Mesenchymal stem cell (in vitro differentiated cells and primary cell): ENCODE measurements at places on chromosomes 1 and 21.

DNA sequence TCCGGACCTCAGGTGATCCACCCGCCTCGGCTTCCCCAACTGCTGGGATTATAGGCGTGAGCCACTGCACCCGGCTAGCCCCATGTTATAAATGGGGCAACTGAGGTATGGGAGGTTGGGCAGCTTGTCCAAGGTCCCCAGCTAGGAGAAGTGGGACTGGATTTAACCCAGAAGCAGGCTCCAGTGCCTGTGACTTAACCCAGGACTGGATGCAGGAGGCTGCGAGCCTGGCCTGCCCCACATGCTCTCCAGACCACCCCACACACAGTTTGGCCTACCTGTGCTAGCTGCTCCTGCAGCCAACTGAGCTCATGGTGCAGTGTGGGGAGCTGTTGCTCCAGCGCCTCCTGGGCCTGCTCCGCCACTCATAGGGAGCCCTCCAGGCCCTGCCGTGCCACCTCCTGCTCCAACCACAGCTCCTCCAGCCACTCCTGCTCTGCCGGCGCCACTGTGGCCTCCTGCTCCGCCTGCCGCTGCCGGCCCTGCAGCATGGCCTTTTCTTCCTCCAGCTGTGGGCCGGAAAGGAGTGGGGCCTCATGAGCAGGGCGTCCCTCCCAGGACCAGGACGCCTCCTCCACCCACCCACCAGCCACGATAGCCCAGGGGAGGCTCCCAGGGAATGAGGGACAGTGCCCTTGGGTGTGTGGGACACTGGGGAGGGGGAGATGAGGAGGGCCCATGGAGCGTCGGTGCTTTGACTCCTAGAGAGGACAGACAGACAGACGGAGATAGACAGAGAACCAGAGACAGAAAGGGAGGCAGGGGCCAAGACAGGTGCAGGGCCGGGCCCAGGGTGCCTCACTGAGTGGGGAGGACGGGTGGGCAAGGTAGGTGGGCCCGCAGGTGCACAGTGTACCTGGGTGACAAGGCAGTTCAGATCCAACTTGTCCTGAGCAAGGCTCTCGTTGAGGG is 12.4 kb upstream of the NBPF1 start:
- DNase-seq: no peak

GRCh38 chr1:21630571-21631343 is 38.4 kb downstream of the RAP1GAP start:
- DNase-seq: no peak

GRCh38 chr1:165539908-165540307 is 3.9 kb upstream of the LRRC52 start:
- no peak for DNase-seq

- DNase-seq: peak; percentile 25
Measured at GRCh38 chr1:193730017-193730416, 543.6 kb upstream of the B3GALT2 start.

- DNase-seq: peak; percentile 75
Measured at GRCh38 chr1:240575981-240576662, 35.8 kb downstream of the GREM2 start.

- no peak for DNase-seq
Measured at GRCh38 chr1:172476218-172476811, 32.4 kb upstream of the PIGC start.

GRCh38 chr1:26159743-26160039 is 812 bp downstream of the FAM110D start:
- no peak for DNase-seq

DNA sequence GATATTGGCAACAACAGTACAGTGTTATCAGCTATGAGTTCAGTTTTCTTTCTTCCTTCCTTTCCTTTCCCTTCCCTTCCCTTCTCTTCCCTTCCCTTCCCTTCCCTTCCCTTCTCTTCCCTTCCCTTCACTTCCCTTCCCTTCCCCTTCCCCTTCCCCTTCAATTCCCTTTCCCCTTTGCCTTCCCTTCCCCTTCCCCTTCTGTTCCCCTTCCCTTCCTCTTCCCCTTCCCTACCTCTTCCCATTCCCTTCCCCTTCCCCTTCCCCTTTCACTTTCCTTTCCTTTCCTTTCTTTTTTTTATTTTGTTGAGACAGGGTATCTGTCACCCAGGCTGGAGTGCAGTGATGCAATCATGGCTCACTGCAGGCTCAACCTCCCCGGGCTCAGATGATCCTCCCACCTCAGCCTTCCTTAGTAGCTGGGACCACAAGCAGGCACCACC is 72.3 kb upstream of the CAPZB start:
- DNase-seq: peak; percentile 22

DNA sequence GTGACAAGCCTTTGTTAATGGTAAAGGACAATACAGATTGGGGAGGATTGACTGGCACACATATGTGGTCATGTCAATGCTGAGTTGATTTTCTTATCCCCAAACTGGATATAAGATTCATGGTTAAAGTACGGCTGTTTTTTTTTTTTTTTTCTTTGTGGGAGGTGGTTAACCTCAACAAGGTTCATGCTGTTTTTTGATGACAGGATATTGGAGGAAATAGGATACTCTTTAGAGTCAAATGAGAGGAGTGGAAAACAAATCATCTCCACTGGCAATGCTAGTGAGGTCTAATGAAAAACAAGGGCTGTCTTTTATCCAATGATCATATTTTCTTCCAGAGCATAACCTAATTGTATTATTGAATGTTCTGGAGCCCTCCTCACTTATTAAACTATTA is 140.2 kb downstream of the FAM78B start:
- DNase-seq: no peak

DNA sequence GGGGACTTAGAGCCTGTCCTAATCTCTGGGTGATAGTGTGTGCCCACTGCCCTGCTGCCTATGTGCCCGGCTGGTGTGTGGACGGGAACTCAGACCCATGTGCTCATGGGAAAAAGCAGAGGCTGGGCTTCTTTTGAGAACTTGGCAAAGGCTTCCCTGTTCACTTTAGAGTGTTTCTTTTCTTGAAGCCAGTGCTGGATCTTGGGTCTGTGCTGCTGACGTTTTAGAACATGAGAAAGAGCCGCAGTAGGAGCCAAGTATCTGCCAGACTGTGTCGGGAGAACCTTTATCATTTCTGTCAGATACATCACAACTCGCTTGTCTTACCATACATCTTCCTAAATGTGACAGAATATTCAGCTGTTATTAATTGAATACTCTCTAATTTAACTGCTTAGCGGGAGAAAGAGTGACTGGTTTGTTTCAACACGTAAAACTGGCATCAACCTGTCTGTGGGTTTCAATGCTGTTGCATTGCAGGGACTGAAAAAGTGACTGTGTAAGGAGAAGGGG is 195.2 kb downstream of the PBX1 start:
- DNase-seq: no peak

- DNase-seq: no peak
Measured at GRCh38 chr21:22842875-22843274, 1844.7 kb downstream of the NCAM2 start.

GRCh38 chr1:183073320-183073719 is 50.1 kb downstream of the LAMC1 start:
- no peak for DNase-seq

- DNase-seq: no peak
Measured at GRCh38 chr1:52461821-52462220, 57.4 kb downstream of the PRPF38A start.

DNA sequence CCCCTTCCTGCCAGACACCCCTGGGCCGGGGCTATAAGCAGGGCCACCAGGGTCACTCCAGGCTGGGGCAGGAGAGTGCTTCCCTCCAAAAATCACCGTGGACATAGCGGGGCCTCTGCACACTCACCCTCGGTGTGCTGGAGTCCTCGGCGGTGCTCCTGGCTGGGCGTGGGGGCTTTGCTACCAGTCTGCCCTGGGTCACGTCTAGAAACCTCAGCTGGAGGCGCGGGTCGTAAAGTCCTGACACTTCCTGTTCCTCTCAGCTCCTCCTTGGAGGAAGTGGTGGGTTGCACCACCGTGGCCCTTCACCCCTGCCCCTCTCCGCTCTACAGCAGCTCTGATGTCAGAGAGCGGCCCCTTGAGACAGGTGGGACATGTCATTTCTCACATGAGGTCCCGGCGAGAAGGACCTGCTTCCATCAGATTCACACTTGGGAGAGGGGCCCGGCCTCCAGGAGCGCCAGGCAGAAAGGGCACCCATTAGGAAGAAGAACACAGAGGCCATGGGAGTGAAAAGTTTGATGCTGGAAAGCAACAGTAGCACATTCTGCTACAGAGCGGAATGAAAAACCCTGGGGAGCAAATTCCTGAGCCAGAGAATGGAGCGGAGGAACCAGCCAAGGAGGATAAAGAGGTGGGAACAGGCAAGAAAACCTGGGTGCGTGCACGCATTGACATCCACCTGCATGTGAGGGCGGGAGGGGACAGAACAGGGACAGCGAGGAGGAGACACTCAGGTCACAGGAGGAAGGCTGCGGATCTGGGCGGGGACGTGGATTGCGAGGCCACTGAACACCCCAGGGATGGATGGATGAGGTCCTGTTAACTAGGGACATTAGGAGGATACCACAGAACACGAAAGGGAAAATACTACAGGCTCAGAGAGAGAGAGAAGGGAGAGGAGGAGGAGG is at the start of gene ITGB2:
ITGB2 (minus strand) TSS at position 206 of the 911 bp plus-strand sequence. CDS start 10,117 bp downstream, outside the sequence.
- no peak for DNase-seq

DNA sequence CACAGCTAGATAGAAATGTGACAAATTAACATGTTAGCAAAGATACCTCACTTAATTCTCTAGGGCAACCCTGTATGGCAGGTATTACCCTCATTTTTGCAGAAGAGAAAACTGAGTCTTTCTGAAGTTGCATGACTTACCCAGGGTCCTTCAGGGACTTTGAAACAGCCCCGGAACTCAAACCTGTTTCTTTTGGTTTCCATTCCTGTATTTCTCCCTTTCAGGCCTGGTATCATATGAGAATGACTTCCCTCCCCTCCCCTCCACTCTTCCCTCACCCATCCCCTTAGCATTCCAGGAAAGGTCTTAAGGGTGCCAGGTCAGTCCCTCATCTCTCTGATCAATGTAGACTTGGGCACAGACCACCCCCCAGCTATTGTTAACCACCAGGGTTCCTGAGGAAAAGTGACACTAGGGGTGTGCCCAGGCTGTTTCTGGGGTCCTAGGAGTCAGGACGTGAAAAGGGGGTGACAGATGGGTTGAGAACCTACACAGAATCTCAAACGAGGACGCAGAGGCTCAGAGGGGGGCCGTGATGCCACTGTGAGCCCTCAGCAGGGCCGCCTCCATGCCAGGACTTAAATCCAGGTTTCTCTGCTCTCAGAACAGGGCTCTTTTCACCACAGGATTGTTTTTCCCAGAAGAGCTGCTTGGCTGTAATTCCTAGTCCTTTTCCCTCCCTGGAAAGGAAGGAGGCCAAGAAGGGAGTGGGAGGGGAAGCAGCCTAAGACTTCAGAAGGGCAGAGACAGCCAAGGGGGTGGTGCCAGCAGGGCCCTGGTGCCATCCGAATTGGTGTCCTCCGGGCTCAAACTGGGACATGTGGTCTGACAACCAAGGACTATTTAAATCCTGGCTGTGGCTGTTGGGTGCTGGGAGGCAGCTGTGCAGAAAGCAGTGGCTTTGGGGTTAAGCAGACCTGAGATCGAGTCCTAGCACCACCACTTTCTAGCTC is 2.1 kb upstream of the WASF2 start:
- no peak for DNase-seq

DNA sequence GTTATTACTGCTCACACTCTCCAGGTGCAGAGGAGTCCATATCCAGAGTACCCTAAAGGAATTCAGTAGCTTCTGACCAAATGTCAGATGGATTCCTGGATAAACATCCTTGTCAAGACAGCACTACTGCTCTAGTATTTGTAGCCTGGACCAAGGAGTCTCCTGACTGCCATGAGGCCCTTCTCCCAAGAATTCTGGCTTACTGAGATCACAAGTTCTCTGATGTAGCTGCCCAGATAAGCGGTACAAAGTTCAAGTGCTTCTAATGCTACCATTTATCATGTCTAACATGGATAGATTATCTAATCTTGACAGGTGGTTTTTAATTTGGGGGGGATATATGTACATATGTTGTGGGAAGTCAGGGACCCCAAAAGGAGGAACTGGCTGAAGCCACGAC is 196.6 kb upstream of the HMCN1 start:
- no peak for DNase-seq

DNA sequence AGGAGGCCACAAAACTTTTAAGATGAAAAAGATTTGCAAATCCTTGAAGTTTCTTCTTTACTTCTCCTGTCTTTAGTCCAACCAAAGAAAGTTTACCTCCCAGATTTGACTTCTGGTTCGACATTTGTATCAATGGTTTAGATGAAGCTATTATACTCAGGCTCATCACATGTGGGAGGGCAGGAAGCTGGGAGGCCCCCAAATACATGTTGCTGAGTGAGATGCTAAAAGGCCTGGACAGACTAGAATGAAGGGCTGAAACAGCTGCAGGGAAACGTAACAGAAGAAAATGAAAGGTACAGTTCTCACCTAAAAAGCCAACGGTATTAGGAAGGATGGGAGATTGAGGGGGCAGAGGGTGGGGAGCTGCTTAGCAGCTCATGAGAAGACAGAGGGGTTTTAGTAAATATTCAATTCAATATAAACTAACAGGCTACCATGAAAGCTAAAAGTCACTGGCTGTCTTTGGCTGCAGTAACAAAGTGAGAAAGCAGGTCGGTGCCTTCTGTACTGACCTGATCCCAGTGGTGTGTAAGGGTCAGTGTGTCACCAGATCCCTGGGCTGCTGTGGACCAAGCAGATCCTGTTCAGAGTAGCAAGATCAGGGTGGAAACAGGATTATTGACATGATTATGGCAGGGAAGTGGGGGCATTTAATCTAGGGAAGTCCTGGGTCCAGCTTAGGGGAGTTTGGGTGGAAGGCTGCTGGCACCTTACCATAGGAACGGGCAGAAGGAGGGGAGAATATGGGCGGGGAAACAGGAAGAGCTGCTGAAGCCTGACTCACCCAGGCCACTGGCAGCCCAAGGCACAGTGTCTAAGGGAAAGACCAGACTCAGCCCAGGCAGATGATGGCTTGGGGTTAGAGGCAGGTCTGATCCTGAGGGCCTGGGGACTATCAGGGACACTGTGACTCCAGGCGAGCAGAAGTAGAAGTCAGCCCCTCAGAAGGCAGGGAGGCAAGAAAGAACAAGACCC is 60.4 kb downstream of the KCNN3 start:
- DNase-seq: peak; percentile 55

- DNase-seq: no peak
Measured at GRCh38 chr1:10304295-10304694, 93.9 kb downstream of the KIF1B start.

DNA sequence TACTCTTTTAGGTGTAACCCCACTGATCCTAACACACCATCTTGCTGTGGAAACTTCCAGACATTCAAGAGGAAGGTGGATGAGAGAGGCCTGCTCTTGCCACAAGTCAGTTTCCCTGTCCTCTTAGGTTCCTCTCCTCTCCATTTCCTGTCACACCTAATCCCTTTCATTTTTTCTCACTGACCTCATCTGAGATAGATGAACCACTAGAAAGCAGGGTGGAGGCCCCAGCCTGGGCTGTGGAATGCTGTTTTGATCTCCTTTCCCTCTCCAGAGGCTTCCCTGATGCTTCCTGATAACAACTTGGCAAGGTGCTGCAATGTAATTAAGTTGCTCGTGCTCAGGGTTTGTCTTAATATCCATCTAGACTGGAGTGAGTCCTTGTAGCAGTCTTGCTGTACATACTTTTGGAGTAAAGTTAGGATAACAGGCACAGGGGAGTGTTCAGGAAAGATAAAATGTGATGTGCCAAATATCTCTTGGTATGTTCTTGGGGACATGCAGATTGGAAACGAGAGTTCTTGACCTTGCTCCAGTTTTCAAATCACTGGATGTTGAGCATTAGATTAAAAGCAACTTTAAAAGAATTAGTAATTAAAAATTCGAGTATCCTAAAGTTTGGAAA is 11.2 kb downstream of the LRRC42 start:
- peak; percentile 51 for DNase-seq

- DNase-seq: no peak
Measured at GRCh38 chr21:18989953-18990495, 586.4 kb upstream of the TMPRSS15 start.
